ENCODE measurements at places on chromosomes 11 and 22. TPM values are rescaled to one million over a fixed set of nuclear protein-coding genes. Genes with fewer than 3 reads are reported as not detected.

GRCh38 chr11:70064008-70064725 lies 13.9 kb upstream of the ANO1 start:
- H3K4me3 ChIP-seq, result no peak overlapping the region
- H3K36me3 ChIP-seq, result no peaks in the 10 kb centered on the region
- no peak overlapping the region for H3K27ac ChIP-seq
- peaks cover 19% of the 10 kb centered on the region for H3K27me3 ChIP-seq
- no peaks in the 10 kb centered on the region for H3K4me1 ChIP-seq
- no peak for DNase-seq

GRCh38 chr11:72781313-72782080 lies 12.3 kb downstream of the STARD10 start:
- peak; percentile 54 for DNase-seq
- H3K4me3 ChIP-seq, result peak overlapping the region; percentile 68
- H3K4me1 ChIP-seq, result peaks cover 11% of the 10 kb centered on the region
- H3K36me3 ChIP-seq, result no peaks in the 10 kb centered on the region

DNA sequence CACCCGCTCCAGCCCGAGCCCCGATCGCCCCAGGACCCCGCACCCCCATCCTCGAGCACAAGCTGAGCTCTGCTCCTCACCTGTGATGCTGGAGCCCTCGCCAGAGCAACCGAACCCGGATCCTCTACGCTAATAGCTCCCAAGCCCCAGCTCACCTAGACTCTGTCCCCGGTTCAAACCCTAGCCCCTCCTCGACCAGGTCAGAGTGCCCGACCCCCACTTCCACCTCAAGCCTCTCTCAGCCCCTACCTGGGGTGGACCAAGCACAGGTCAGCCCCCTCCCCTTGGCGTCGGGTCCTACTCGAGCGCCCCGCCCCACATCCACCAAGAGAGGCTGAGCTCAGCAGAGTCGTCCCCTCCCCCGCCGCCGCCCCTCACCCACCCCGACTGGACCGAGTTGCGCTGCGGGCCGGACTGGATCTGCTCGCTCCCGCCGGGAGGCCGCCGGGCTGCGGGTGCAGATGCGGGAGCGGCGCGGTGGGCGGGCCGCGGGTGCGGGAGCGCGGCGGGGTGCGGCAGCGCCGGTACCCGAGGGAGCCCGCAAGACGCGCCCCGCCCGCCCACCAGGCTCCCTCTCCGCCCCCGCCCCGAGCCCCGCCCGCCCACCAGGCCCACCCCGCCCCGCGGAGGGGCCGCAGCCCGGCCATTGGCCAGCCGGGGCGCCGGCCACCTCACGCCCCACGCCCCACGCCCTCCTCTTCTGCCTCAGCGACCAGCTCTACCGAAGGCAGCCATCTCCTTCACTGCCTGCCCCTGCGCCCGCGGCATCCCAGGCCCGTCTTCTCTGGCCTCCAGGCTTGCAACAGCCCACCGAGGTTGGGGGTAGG lies 577 bp upstream of the DKK3 start:
- peaks cover 74% of the 10 kb centered on the region for H3K27me3 ChIP-seq
- no peak overlapping the region for H3K27ac ChIP-seq
- DNase-seq, result no peak
- peaks cover 4% of the 10 kb centered on the region for H3K4me1 ChIP-seq
- no peaks in the 10 kb centered on the region for H3K36me3 ChIP-seq
- peak overlapping the region; percentile 67 for H3K4me3 ChIP-seq

DNA sequence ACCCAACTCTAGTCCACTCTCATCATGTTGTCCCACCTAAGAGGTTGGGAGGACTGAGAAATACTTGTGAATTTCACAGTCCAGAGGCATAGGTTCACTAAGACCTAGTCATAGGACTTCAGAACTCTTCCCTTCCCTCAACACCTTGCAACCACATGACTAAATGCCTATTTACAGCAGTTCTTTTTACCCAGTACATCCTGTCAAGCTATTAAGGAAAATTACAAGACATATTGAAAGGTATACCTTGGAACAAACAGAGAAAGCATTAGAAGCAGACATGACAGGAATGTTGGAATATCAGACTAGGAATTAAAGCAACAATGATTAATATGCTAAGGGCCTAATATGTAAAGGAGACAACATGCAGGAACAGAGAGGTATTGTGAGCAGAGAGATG lies 563.8 kb upstream of the LRRC4C start:
- H3K27me3 ChIP-seq, result no peaks in the 10 kb centered on the region
- no peak overlapping the region for H3K4me3 ChIP-seq
- no peak for DNase-seq
- H3K4me1 ChIP-seq, result no peaks in the 10 kb centered on the region
- H3K36me3 ChIP-seq, result no peaks in the 10 kb centered on the region

DNA sequence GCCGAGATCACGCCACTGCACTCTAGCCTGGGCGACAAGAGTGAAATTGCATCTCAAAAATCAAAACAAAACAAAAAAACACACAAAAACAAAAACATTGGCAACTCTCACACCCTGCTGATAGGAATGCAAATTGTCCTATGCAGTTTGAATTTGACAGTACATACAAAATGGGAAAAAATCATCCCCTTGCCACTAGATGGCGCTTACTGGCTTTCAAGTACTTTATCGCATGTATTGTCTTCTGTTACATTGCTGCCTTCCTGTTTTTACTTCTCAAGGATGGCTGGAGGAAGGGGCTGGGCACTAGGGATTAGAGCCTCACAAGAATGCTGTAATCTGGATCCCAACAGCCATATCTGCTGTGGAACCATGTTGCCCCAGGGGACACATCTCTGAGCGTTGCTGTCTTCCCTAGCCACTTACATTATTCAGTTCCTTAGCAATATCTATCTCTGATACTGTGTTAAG lies 59.4 kb upstream of the A4GALT start:
- no peak overlapping the region for H3K4me3 ChIP-seq
- no peak overlapping the region for H3K27ac ChIP-seq
- H3K27me3 ChIP-seq, result no peaks in the 10 kb centered on the region
- DNase-seq, result no peak

The RNH1 gene
- total RNA-seq, result 94.7 TPM
